ENCODE measurements at places on chromosomes 7 and 10. TPM values are rescaled to one million over a fixed set of nuclear protein-coding genes. Genes with fewer than 3 reads are reported as not detected.

DNA sequence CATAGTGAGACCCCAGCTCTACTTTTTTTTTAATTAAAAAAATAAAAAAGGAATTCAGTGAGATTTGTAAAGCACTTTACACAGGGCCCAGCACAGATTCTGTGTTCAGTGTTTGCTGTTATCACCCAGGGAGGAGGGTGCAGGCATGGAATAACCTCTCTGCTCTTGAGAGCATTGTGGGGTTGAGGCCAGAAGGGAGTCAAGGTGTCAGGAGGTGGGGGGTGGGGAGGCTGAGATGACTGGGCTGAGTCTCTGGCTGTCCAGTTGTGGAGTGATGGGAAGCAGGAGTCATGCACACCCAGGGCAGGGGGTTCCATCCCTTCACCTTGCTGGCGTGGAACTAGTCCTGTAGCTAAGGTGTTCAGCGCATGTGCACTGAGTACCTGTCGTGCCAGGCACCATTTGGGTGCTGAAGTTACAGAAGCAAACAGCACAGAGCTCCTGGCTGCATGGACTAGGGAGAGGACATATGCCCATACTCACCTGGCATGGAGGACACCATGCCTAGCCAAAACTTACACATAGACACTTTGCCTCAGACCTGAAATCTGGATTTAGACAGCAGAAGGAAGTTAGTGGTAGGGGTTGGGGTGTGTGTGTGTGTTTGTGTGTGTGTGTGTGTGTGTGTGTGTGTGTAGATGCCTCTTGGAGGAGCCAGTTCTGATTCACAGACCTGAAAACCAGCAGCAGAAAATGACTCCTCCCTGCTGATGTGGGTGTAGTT, 69.2 kb upstream of the LRRC4 start:
- no peak for DNase-seq

- no peak for DNase-seq
These were observed 7.4 kb downstream of the CRHR2 start for GRCh38 chr7:30674876-30675275.

DNA sequence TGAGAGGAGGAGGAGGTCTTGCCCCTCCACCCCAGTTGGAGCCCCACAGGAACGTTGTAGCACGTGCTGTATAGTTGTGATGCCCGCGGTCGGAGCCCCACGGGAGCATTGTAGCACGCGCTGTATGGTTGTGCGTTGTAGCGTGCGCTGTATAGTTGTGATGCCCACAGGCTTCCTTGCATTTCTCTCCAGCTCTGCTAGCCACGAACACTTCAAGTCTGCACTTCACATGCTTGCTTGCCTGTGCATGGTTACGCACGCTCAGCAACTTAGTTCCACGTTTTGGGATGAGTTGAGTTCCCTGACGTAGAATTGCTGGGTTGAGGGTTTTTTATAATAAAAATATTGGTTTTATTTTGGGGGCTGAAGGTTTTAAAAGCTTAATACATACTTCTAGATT, 41.6 kb downstream of the DNAJB6 start:
- no peak for DNase-seq

DNA sequence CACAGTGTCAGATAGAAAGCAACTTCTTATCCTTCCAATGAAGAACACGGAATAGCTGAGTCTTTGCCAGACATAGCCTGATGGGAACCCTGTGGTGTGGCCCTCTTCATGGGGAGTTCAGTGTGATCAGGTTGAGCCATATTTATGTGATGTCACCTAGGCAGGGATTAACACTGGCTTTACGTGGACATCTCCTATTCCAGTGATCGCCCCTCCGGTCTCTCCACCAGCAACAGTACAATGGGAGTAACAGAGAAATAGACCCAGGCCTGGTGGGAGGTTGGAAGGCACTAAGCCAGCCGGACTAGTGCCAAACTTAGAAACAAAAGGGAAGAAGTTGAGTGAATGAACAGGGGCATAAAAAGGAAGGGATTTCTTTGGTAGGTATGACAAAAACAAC, 358.1 kb downstream of the PRPF18 start:
- no peak for DNase-seq

- DNase-seq, result no peak
These were observed 195.4 kb upstream of the ADARB2 start for GRCh38 chr10:1932692-1933094.

OR6V1 gene
- not detected for total RNA-seq

DNA sequence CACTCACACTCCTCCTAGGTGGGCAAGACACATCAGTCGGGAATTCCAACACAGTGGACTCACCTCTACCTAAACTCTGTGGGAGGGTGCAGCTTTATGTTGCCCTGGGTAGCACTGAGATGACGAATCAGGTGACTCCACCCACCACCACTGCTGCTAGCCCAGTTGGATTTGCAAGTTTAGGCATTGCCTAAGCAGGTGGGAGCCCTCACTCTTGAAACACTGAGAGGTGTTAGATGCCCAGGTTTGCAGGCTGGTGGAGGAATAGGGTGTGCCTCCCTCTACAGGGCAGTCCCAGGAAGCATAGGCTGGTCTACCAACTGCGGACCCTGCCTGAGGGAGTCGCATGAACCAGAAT, 708.9 kb downstream of the POM121L12 start:
- peak; percentile 4 for DNase-seq

- peak; percentile 100 for DNase-seq
These were observed 444 bp upstream of the HIP1 start for GRCh38 chr7:75738975-75739795.

DNA sequence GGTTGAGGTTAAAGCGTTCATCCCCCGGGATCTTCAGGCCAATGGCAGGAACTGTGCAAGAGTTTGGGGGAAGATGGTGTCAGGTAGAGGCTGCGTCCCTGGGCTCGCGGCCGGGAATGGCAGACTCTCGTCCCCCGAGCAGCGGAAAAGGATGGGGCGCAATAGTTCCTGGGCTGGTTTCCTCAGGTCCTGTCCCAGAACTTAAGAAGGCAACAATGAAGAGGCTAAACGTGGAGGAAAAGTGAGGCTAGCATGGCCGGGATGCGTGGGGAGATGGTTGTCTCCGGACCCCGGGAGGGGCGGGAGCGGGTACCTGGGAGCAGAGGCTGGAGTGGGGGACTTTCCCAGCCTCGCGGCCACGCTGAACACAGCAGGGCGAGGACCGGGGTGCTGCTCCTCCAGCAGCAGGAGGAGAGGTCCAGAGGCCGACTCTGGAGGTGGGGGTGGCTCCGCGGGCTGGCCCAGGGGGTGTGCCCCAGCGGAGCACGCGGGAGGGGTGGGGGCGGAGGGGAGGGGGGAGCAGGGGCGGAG, 882 bp downstream of the IRF5 start:
- DNase-seq, result peak; percentile 78

GRCh38 chr7:149284343-149284742, 22.3 kb downstream of the ZNF783 start:
- no peak for DNase-seq

ABCC2 gene
- 0.44 TPM for total RNA-seq

GRCh38 chr7:41268878-41269277, 434.0 kb downstream of the INHBA start:
- DNase-seq, result no peak

GRCh38 chr10:48476279-48476982, 128.4 kb downstream of the ARHGAP22 start:
- DNase-seq, result no peak

DNA sequence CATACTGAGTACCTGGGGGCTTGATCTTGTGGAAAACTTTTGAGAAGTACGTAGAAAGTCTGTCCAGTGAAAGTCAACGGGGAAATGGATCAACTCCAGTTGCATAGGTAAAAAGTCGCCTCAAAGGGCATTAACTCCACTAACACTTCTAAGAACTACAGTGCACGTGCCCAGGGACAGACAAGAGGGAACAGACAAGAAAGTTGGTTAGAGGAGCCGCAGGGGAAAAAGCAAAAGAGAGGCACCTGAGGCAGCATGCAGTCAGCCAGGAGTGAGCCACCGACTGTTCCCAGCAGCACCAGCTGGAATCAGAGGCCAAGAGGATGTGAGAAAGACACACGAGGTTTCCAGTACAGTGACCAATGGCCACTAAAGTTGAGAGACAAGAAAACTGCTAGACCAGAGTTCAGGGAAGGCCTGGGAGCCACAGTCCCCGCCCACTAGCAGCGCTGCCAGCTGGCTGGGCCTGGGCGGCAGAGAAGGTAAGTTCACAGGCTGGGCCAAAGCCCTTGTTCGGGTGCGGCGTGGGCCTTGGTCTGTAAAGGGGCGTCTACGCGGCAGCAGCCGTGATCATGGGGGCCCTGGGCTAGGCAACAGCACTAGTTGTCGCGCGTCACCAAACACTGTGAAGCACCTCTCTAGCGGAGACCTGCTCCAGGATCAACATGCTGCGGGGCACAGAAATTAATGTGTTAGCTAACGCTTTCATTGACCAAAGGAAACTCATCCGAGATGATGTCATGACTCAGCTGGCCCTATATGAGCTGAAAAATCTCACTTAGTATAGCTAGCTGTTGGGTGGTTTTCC, 14.0 kb downstream of the ITGB1 start:
- peak; percentile 36 for DNase-seq

DNA sequence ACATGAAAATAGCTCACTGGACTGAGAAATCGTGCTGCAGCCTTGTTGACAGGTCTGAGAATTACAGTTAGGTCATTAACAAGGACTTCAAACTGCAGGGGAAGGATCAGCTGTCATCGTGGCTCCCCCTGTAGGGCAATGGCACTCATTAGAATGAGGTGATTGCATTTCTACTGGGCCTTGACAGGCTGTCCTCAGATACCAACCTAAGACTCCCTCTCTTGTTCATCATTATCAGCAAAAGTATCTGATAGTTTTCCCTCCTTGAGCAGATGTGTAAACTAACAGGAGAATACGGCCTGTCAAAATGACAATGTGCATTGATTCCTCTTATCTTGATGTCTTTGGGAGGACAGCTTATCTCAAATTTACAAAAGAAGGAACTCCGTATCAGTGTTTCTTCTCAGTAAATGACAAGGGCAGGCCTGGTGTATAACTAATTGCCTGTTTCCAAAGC, 648.5 kb upstream of the LRRN3 start:
- peak; percentile 58 for DNase-seq

GRCh38 chr7:73682745-73683055, 553 bp downstream of the DNAJC30 start:
- peak; percentile 73 for DNase-seq

- DNase-seq, result no peak
These were observed 260.3 kb downstream of the SNX13 start for GRCh38 chr7:17680026-17680425.

TAC1 gene
- total RNA-seq, result 0.97 TPM

- DNase-seq, result no peak
These were observed 5.5 kb upstream of the MDFIC start for GRCh38 chr7:114916261-114916892.

KLLN gene
- 0.10 TPM for total RNA-seq

IL6 gene
- 0.69 TPM for total RNA-seq

DNA sequence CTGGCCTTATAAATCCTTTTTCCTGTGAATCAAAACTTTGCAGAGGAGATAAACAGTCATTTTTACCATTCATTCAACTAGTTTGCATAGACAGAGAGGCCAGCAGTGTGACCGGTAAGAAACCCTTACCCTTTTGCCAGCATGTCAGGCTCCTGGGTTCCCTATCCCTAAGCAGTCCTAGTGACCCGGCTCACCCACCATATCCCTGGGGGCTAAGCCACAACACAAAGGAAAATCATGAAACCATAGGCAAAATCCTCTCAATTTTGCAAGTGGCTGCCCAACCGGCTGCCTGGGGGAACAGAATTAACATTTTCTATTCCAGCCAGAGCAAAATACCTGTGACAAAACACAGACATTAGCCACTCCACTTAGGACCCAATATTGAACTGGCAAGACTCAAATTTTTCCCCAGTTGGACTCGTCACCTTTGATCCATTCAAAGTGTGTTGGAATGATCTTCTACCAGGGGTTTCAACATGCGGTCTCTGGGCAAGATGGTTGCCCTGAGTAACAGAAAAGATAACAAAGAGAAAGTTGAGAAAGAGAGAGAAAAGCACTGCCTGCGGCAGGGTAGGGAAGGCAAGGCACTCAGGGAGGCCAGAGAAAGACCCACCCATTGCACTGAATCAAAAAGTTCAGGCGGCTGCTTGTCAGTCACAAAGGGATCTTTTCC, 174.8 kb upstream of the NAMPT start:
- DNase-seq, result no peak

DNA sequence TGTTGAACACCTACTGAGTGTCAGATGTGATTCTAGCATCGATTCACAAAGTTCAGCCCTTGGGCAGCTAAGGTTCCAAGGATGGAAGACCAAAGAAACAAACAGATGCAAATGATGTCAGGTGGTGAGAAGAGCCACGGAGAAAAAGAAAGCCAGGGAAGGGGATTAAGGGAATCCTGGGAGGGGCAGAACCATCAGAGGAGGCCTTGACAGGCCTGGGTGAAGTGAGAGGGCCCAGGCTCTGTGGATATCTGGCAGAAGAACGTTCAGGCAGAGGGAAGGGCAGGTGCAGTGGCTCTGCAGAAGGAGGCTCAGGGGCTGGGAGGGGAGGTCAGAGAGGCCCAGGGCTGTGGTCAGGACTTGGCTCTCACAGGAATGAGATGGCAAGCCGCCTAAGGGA, 90.4 kb downstream of the C10orf105 start:
- DNase-seq, result no peak

- DNase-seq, result no peak
These were observed 14.6 kb downstream of the GATA3 start for GRCh38 chr10:8069108-8069507.
